T-helper 1 cell (primary cell): ENCODE measurements at places on chromosomes 6 and 20.
A peak's percentile ranks its signal among the peaks of the same experiment; 100 is the strongest.

- DNase-seq: no peak
Measured at GRCh38 chr6:112439432-112439831, 92.3 kb downstream of the RFPL4B start.

DNA sequence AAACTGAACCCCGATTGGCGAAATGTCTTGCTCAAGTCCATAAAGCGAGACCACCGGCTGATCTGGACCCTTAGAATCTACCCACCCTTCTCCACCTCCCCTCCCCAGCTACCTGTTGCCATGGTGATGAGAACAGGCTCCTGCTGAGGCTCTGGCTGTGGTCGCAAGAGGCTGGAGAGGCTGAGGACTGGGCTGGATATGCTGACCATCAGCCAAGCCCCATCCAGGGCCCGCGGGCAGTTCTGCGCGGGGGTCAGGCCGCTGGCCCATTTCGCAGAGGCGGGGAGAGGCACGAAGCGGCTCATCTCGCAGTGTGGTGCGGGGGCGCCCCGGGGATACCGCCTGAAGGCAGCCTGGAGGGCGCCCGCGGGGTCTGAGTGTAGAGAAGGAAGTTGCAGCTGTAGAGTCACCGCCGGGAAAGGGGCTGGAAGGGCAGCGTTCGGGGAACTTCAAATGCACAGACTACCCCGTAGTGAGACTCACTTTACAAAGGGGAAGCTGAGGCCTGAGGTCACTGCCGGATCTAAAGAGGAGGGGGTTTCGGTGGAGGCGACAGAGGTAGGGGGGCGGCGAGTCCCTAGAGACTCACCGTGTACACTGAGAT, 671 bp downstream of the TAPBP start:
- no peak for DNase-seq

DNA sequence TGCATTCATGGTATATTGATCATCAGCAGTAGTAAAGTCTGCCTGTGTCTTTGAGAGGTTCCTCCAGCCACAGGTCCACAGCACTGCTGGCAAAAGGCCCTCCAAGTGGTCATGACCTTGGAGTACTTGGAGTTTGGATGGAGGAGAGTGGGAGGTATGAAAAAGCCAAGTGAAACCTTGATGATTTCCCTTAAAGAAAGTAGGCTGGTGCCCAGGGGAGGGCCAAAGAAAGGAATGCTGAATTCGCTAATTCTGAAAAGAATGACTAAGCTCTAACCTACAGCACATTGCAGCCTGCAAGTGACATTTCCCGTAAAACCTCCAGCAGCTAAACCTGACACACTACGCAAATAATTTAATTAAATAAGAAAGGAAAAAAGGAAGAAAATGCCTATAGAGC, 223.4 kb upstream of the TAB2 start:
- no peak for DNase-seq

- no peak for DNase-seq
Measured at GRCh38 chr6:169240591-169241390, 12.9 kb downstream of the THBS2 start.

GRCh38 chr6:87029711-87030314, 65.1 kb downstream of the CGA start:
- no peak for DNase-seq

DNA sequence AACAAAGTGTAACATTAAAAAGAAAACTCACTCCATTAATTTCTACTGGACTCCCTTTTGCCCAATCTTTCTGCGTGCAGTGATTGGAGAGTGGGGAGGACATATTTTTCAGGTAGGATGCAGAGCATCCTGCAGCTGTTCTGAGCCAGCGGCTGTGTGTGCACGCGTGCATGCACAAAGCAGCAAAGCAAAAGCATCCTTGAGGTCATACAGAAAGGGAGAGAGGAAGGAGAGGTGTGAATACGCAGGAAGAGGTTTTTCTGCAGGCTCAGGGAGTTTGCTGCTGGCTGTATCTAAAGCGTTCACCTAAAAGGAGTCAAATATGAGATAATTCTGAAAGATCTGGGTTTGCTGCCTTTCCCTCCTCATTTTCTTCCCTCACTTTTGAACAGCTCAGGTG, 108.4 kb downstream of the HUS1B start:
- peak; percentile 84 for DNase-seq

DNA sequence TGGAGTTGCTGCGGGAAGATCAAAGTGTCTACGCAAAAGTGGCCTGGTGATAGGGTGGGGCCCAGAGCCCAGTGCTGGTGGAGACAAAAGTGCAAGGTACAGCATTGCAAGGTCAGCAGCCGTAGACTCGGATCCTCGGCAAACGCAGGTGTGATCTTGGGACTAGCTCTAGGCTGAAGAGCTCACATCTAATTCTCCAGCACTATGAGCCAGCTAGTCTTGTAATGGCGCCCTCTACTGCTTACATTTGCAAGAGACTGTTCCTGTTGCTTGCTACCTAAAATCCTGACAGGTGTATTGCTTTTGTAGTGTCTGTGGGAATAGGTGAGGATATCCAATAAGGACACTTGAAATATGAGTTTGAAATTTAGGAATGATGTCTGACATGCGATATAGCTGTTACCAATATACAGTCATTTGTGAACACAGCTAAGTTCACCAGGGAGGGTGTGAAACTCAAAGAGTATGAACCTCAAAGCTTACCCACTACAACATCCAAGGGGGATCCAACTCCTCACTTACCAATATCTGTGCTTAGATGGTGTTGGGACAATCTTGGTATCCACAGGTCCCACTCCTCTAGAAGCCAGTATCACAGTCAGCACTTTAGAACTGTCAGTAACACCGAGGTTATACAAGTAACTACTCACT, 58.4 kb downstream of the PDE7B start:
- DNase-seq: peak; percentile 50

DNA sequence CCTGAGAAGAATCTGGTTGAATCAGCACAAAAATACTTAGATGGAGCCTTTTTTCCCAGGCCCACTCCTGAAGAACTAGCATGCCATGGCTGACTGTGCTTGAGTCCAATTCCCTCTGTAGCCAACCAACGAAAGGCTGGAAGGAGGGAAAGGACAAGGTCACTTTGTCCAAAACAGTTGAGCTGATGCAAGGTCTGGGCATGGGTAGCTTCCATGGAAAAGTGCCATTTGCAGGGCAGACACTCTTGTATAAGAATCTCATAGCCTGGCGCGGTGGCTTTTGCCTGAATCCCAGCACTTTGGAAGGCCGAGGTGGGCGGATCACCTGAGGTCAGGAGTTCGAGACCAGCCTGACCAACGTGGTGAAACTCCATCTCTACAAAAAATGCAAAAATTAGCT, 125.0 kb upstream of the LGSN start:
- no peak for DNase-seq

GRCh38 chr20:5910186-5910585, 40.1 kb downstream of the TRMT6 start:
- DNase-seq: no peak

DNA sequence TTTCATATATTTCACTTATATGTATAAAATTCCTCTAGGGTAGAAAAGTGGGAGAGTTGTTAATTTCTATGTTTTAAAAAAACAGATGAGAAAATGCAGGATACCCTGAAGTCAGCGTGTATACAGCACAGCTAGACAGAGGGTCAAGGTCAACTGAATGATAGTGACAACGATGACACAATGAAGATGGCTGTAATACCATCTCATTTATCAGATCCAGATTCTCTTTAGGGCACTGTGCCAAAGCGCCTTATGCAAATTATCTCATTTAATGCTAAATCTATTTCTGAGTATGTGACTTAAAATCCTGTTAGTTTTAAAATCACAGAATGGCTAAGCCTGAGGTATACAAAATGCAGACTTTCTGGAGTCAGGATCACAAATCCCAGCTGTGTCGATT, 431.4 kb upstream of the RUNX2 start:
- no peak for DNase-seq

GRCh38 chr20:50848846-50849673, 54.2 kb downstream of the BCAS4 start:
- no peak for DNase-seq

DNA sequence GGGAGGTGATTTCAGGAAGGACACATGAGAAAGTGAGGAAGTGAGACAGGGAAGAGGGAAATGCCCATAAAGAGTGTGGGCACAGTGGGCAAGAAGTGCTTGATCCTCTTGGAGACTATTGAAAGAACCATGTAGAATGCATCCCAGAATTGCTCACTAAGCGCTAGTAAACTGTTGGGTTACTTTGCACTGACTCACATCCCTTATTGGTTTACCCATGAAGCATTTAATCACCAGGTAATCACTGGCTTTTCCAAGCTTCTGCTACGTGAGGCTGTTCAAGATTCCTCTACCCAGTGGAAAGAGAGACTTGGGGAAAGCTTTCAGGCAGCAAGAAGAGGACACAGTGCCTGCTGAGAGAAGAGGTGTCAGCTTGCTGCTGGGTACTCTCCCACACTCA, 410.0 kb upstream of the JAG1 start:
- DNase-seq: no peak

- no peak for DNase-seq
Measured at GRCh38 chr20:640674-641515, 12.1 kb downstream of the SRXN1 start.

DNA sequence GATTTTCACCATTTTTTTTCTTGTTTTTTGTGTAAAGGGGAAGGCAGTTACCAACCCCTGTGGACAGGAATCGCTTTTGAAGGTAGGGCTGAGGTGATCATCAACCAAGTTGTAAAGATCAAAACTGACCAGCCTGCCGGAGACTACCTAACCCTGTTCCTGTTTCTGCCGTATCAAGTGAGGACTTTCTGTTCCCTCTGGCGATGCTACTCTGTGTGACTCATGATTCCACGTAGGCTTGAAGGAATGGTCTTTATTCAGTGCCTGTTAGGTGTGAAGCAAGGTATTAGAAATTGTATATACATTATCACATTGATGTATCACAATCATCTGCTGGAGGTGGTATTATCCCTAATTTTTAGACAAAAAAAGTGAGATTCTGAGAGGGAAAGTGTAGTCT, 161.3 kb downstream of the SOX4 start:
- DNase-seq: no peak

DNA sequence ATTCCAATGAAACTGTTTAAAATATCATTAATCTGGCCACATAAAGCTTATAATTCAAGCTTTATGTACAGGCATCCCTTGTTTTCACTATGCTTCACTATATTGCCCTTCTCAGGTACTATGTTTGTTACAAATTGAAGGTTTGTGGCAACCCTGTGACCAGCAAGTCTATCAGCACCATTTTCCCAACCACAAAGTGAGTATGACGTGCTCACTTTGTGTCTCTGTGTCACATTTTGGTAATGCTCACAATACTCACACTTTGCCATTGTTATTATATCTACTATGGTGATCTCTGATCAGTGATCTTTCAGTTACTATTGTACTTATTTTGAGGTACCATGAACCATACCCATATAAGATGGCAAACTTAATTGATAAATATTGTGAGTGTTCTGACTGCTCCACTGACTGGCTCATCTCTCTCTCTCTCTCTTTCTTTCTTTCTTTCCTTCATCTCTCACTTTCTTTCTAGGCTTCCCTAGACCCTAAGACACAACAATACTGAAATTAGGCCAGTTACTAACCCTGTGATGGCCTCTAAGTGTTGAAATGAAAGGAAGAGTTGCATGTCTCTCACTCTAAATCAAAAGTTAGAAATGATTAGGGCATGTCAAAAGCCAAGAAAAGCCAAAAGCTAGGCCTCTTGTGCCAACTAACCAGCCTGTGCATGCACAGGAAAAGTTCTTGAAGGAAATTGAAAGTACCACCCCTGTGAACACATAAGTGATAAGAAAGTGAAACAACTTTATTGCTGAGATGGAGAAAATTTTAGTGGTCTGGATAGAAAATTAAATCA, 227.9 kb downstream of the BCAS1 start:
- DNase-seq: no peak
